ENCODE measurements at places on chromosomes 13 and 19.
A peak's percentile ranks its signal among the peaks of the same experiment; 100 is the strongest.

- no peak for DNase-seq
These were observed 17.0 kb upstream of the PTPRS start for GRCh38 chr19:5357584-5357983.

GRCh38 chr13:80047406-80047805, 293.5 kb downstream of the SPRY2 start:
- DNase-seq = peak; percentile 75

GRCh38 chr19:14516048-14516534, 2.1 kb downstream of the DNAJB1 start:
- DNase-seq = no peak

DNA sequence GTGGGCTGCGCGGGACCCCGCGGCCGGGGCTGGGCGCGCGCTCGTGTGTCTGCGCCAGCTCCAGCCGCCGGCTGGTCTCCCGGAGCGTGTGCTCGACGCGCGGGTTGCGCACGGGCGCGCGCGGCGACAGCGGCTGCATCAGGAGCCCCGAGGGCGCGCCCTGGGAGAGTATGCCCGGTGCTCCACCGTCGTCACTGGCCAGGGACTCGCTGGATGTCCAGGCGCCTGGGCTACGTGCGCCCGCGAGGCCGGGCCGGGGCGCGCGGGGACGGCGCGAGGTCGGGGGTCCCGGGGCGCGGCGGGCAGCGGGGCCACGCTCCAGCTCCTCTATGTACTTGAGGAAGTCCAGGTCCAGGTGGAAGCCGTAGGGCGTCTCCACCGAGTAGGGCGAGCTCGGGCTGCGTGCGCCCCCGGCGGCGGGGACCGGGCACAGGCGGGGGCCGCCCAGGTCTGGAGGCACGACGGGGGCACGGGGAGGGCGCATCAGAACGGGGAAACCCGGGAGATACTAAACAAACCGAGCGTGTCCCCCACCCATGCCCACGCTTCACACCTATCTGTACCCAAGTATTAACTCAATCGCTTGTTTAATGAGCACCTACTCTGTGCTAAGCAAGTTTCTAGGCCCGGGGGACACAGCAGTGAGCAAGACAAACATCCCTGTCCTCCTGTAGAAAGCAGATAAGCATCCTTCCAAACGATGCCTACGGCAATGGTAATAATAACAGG, 7.6 kb downstream of the KANK3 start:
- no peak for DNase-seq

GRCh38 chr19:52990759-52991418, 22.8 kb upstream of the ERVV-1 start:
- no peak for DNase-seq

GRCh38 chr13:18960637-18961227, 220.9 kb downstream of the TUBA3C start:
- no peak for DNase-seq
